Panc1 (cell line): ENCODE measurements at places on chromosomes 12 and 14. TPM values are rescaled to one million over a fixed set of nuclear protein-coding genes. Genes with fewer than 3 reads are reported as not detected.

DNA sequence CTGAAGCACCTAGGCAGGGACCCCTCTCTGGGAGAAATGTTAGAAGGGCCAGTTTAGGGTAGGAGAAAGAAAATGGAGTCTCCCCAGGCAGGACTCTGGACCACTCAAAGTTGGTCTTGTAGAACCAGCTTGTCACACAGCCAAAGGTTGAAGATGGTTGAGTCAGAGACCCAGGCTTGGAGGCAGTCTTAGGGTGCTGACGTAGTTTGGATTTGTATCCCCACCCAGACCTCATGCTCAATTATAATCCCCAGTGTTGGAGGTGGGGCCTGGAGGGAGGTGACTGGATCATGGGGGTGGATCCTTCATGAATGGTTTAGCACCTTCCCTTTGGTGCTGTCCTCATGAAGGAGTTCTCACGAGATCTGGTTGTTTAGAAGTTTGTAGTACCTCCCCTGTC is 121.2 kb downstream of the CRACR2A start:
- no peak for DNase-seq
- H3K27ac ChIP-seq, result no peak overlapping the region
- no peaks in the 10 kb centered on the region for H3K4me1 ChIP-seq
- H3K4me3 ChIP-seq, result no peak overlapping the region

- H3K4me3 ChIP-seq, result no peak overlapping the region
- no peaks in the 10 kb centered on the region; the same call in 1 of the 2 replicates for H3K4me1 ChIP-seq
- no peak for DNase-seq
- peaks cover 8% of the 10 kb centered on the region for H3K27me3 ChIP-seq
- no peaks in the 10 kb centered on the region for H3K36me3 ChIP-seq
These were observed 4.9 kb downstream of the PTGDR start for GRCh38 chr14:52272375-52272774.

DNA sequence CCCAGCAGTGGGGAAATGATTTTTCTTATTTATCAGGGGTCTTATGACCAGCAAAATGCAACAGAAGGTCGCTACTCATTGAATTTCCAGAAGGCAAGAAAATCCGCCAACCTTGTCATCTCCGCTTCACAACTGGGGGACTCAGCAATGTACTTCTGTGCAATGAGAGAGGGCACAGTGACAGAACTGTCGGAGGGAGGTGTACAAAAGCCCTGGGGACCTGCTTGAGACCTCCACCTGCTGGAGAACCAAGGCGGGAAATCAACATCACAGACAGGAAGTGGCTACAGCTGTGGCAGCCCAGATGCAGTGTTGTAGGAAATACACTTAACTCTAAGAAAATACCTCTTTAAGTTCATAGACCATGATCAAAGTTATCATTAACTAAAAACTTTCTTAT is 250.9 kb upstream of the OR4E1 start:
- no peaks in the 10 kb centered on the region for H3K4me1 ChIP-seq
- H3K27ac ChIP-seq, result no peak overlapping the region
- no peak overlapping the region for H3K4me3 ChIP-seq

GRCh38 chr12:1922985-1923384 is 4.5 kb upstream of the CACNA2D4 start:
- no peaks in the 10 kb centered on the region for H3K27me3 ChIP-seq
- no peak for DNase-seq
- H3K4me3 ChIP-seq, result no peak overlapping the region

DNA sequence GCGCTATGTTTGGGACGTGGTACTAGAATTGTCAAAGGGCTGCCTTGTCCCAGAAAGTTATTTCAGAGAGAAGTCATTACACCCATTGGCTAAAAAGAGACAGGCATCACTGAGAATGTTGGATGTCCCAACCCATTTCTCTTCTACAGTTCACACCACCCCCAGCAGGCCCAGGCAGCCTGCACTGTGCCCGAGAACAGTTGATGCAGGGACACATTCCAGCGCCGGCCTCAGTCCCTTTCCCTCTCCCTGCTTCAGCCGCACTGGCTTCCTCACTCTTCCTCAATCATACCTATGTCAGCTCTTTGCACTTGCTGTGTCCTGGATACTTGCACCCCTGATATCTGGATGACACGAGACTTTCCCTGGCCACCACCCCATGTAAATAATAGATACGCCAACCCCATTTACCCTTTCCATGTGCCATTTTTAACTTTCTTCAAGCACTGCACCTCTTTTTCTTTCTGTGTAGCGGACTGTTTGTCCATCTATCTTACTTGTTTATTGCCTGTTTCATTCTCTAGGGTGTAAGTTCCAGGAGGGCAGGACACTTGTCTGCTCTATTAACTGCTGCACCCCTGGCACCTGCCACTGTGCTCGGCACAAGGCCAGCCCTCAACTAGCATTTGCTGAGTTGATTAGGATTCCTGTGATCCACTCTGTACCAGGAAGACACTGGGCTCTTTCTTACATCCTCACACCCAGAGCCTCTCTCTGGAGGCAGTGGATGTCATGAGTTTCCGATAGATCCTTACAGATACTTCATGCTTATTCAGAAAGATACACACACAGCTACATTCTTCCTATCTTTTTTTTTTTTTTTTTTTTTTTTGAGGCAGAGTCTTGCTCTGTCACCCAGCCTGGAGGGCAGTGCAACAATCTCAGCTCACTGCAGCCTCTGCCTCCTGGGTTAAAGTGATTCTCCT is 76.6 kb upstream of the CEP83 start:
- H3K4me3 ChIP-seq, result no peak overlapping the region
- H3K4me1 ChIP-seq, result no peaks in the 10 kb centered on the region
- no peak overlapping the region for H3K27ac ChIP-seq

The HCAR1 gene
- 0.31 TPM for total RNA-seq

DNA sequence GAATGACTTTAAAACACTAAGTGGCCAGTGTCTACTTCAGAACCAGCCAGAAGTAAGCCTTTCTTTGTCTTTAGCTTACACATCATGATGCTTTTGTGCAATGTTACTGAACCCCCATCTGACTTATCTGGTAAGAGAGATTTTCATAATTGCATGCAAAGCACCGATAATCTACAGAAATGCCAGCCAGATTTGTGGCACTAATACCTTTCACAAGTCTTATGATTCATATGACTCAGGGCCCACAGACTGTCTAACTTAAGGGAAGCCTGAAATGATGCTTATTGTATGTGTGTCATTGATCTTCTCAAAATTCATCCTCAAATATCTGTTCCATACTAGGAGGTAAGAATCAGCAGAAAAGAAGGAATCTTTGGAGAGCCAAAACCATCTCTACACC is 18.0 kb downstream of the IGF1 start:
- no peak overlapping the region for H3K27ac ChIP-seq
- no peaks in the 10 kb centered on the region for H3K36me3 ChIP-seq
- H3K4me1 ChIP-seq, result no peaks in the 10 kb centered on the region

The OAS3 gene
- total RNA-seq, result 33.3 TPM

DNA sequence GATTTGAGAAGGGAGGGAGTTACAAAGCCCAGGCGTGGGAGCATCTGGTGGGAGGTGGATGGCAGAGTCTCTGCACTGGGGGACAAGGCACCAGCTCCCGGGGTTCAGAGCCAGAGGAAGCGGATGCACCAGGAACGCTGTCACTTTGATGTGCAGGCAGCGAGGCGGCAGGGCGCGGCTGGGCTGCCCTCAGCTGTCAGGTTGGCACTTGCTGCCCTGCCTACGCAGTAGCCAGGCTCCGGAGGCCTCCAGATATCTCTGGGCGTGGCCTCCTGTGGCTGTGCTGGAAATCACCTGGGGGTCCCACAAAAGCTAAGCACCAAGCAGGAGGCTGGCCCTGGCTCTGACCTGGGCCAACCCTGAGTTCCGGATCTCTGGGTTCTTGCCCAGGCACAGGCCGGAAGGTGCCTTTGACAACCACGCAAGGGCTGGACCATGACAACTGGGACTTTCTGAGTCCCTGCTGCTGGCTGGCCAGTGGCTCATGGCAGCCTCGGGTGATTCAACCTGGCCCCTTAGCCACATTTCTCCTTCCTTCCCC is 62.1 kb upstream of the MAP1LC3B2 start:
- no peak overlapping the region for H3K4me3 ChIP-seq
- H3K4me1 ChIP-seq, result peaks cover 5% of the 10 kb centered on the region; the same call in 1 of the 2 replicates

DNA sequence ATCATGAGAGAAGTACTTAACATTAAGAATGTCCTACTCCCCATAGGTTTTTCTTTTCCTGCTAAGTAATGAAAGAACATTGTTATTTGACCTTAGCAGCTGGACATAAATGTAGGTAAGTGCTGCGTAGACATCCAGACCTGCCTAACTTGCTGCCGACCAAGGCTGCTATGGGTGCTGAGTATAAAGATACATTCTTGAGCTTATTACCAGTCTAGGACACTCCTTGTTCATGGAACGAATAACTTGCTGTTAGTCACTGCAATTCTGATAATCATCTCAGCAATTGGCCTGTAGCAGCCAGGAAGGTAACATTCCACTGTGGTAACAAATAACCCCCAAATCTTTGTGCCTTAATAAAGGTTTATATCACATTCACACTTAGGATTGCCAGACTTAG is 478.1 kb downstream of the VRK1 start:
- no peaks in the 10 kb centered on the region for H3K4me1 ChIP-seq
- no peak overlapping the region for H3K4me3 ChIP-seq
- H3K27me3 ChIP-seq, result no peaks in the 10 kb centered on the region; the same call in 1 of the 2 replicates

- peaks cover 23% of the 10 kb centered on the region for H3K4me1 ChIP-seq
- peak overlapping the region; percentile 29; the same call in 1 of the 2 replicates for H3K27ac ChIP-seq
- no peaks in the 10 kb centered on the region for H3K27me3 ChIP-seq
These were observed 17.1 kb downstream of the POMT2 start for GRCh38 chr14:77303417-77304156.

- DNase-seq, result no peak
- no peak overlapping the region for H3K27ac ChIP-seq
- H3K27me3 ChIP-seq, result no peaks in the 10 kb centered on the region
- H3K4me3 ChIP-seq, result no peak overlapping the region
- H3K36me3 ChIP-seq, result peaks cover 45% of the 10 kb centered on the region; the same call in 1 of the 2 replicates
- no peaks in the 10 kb centered on the region for H3K4me1 ChIP-seq
These were observed 22.5 kb downstream of the YBX3 start for GRCh38 chr12:10700581-10700980.

The TMTC3 gene
- 21.6 TPM for total RNA-seq

The B4GALNT1 gene
- 48.6 TPM for total RNA-seq

GRCh38 chr14:75426332-75427125 is 1.3 kb upstream of the JDP2 start:
- H3K27me3 ChIP-seq, result no peaks in the 10 kb centered on the region
- H3K27ac ChIP-seq, result peak overlapping the region; percentile 63; the same call in 1 of the 2 replicates
- H3K36me3 ChIP-seq, result no peaks in the 10 kb centered on the region
- peak overlapping the region; percentile 56 for H3K4me3 ChIP-seq

The FAM222A gene
- total RNA-seq, result 12.8 TPM

The PHC1 gene
- total RNA-seq, result 15.6 TPM

GRCh38 chr12:31813305-31813704 is 84.5 kb upstream of the AMN1 start:
- no peaks in the 10 kb centered on the region for H3K27me3 ChIP-seq
- no peak overlapping the region for H3K27ac ChIP-seq
- H3K36me3 ChIP-seq, result no peaks in the 10 kb centered on the region

GRCh38 chr14:61337893-61338292 is 16.5 kb downstream of the PRKCH start:
- H3K27ac ChIP-seq, result no peak overlapping the region
- DNase-seq, result no peak
- no peaks in the 10 kb centered on the region for H3K36me3 ChIP-seq

DNA sequence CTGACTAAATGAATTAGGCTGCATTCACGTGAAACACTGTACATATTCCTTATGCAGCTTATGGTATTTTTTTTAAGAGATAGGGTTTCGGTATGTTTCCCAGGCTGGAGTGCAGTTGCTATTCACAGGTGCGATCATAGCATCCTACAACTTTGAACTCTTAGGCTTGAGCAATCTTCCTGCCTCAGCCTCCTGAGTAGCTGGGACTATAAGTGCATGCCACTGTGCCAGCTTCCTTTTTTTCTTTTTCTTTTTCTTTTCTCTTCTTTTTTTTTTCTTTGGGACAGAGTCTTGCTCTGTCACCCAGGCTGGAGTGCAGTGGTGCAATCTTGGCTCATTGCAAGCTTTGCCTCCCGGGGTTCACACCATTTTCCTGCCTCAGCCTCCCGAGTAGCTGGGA is 35.8 kb upstream of the SPPL3 start:
- H3K4me3 ChIP-seq, result no peak overlapping the region
- no peak for DNase-seq
- H3K27ac ChIP-seq, result no peak overlapping the region
- no peaks in the 10 kb centered on the region for H3K4me1 ChIP-seq
- H3K27me3 ChIP-seq, result no peaks in the 10 kb centered on the region
- H3K36me3 ChIP-seq, result no peaks in the 10 kb centered on the region
